Activated T-cell treated with anti-CD3 and anti-CD28 coated beads, Interleukin-2, amount 50 U/mL, for 72 hours (primary cell): ENCODE measurements at places on chromosomes 13 and 19. TPM values are rescaled to one million over a fixed set of nuclear protein-coding genes. Genes with fewer than 3 reads are reported as not detected.
A peak's percentile ranks its signal among the peaks of the same experiment; 100 is the strongest.

Gene PROZ
- total RNA-seq, result not detected

Gene FUT3
- total RNA-seq, result 3.6 TPM

Gene FFAR2
- not detected for total RNA-seq

GRCh38 chr13:44135566-44135965, 238.1 kb upstream of the SERP2 start:
- DNase-seq, result no peak
- H3K4me3 ChIP-seq, result no peak overlapping the region
- H3K27me3 ChIP-seq, result peaks cover 13% of the 10 kb centered on the region
- H3K4me1 ChIP-seq, result peaks cover 11% of the 10 kb centered on the region
- no peak overlapping the region for H3K27ac ChIP-seq

Gene MYPOP
- 10.9 TPM for total RNA-seq

DNA sequence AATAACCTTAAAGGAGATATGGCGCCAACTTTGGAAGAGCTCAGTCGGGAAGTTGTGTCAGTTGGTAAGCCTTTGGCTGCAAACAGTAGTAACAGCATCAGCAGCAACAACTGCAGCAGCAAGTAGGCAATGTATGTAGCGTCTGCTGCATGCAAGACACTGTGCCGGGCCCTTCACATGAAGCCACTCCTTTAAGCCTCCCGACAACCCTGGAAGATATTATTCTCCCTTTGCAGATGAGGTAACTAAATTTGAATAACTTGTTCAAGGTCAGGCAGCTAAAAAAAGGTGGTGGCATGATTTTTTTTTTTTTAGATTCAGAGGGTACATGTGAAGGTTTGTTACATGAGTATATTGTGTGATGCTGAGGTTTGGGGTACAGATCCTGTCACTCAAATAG, 19.7 kb downstream of the SIPA1L3 start:
- no peaks in the 10 kb centered on the region for H3K36me3 ChIP-seq
- H3K4me3 ChIP-seq, result no peak overlapping the region
- H3K27ac ChIP-seq, result no peak overlapping the region
- no peaks in the 10 kb centered on the region for H3K27me3 ChIP-seq
- H3K4me1 ChIP-seq, result peaks cover 10% of the 10 kb centered on the region

GRCh38 chr13:25478186-25478585, 106.4 kb downstream of the ATP8A2 start:
- H3K4me3 ChIP-seq, result no peak overlapping the region
- H3K4me1 ChIP-seq, result no peaks in the 10 kb centered on the region
- no peak overlapping the region for H3K27ac ChIP-seq
- peaks cover 18% of the 10 kb centered on the region for H3K27me3 ChIP-seq
- DNase-seq, result no peak
- H3K36me3 ChIP-seq, result peaks cover 2% of the 10 kb centered on the region

Gene MCEMP1
- not detected for total RNA-seq

- H3K4me1 ChIP-seq, result peaks cover 5% of the 10 kb centered on the region
- H3K36me3 ChIP-seq, result peaks cover 3% of the 10 kb centered on the region
- peak; percentile 52 for DNase-seq
- no peak overlapping the region for H3K27ac ChIP-seq
- no peaks in the 10 kb centered on the region for H3K27me3 ChIP-seq
Observed at GRCh38 chr19:14337510-14337909, 43.7 kb upstream of the ADGRE5 start.

- H3K4me3 ChIP-seq, result no peak overlapping the region
- peaks cover 16% of the 10 kb centered on the region for H3K4me1 ChIP-seq
- DNase-seq, result no peak
- H3K27me3 ChIP-seq, result no peaks in the 10 kb centered on the region
- H3K36me3 ChIP-seq, result peaks cover 15% of the 10 kb centered on the region
Observed at GRCh38 chr13:21539687-21540086, 64.3 kb downstream of the MICU2 start.

Gene MBD3L3
- not detected for total RNA-seq

GRCh38 chr13:46659413-46660065, 106.6 kb downstream of the LRCH1 start:
- no peak overlapping the region for H3K27ac ChIP-seq
- no peaks in the 10 kb centered on the region for H3K27me3 ChIP-seq
- H3K4me3 ChIP-seq, result no peak overlapping the region
- H3K36me3 ChIP-seq, result no peaks in the 10 kb centered on the region
- H3K4me1 ChIP-seq, result peaks cover 50% of the 10 kb centered on the region

DNA sequence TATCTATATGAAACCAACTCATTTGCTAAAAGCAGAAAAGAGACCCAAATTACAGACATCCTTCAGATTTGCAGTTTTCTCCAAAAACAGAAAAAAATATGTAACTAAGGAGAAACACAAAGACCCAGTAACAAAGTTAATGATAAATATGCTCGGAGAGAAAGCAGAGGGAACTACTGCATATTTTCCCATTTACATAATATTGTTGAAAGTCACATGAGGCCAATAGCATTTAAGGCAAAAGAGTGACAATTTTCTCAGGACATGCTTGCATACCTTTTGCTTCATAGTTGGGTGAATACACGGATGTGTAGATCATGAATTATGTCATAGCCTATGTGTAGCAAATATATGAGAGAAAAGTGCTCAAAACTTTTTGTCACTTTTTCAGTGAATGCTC, 310.3 kb downstream of the EFNB2 start:
- H3K27me3 ChIP-seq, result no peaks in the 10 kb centered on the region
- no peak for DNase-seq
- H3K4me1 ChIP-seq, result no peaks in the 10 kb centered on the region
- H3K27ac ChIP-seq, result no peak overlapping the region
- H3K36me3 ChIP-seq, result no peaks in the 10 kb centered on the region

- H3K4me1 ChIP-seq, result peaks cover 6% of the 10 kb centered on the region
- no peaks in the 10 kb centered on the region for H3K27me3 ChIP-seq
- H3K4me3 ChIP-seq, result no peak overlapping the region
- H3K27ac ChIP-seq, result no peak overlapping the region
- H3K36me3 ChIP-seq, result no peaks in the 10 kb centered on the region
Observed at GRCh38 chr19:33403221-33403972, 29.9 kb downstream of the CEBPG start.

Gene HOMER3
- total RNA-seq, result 1.8 TPM

DNA sequence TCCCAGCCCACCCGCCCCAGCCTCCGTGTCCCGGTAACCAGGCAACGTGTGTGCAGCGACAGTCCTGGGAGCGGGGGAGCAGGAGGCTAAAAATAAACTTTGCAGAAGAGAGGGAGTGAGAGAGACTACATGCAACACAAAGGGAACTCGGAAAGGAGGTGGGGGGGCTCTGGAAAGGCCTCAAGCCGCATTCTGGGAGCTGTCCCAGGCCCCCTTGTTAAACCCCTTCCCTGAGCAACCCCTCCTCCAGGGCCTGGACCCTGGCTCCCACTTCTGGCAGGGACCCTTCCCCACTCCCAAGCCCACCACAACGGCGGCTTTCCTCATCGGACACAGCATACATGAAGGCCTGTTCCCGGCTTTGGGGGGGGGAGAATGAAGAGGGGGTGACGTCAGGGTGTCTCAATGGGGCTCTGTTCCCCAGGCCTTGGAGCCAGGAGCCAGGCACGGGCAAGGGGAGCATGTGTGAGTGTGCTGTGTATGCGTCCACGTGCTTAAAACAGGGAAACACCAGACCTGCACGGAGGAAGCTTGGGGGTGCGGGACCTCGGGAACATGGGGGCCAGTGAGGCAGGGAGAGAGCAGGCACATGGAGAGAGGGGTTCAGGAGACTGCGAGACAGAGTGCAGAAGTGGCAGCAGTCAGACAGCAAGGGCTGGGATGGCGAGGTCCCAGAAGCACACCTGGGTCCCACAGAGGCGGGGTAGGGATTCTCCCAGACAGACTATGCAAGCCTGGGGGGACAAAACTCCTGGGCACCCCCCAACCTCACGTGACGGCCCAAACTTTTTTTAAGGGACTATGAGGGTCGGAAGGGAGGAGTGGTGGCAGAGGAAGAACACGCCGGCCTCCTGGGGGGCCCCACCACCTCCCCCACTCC, 2.3 kb downstream of the ERF start:
- H3K27ac ChIP-seq, result peak overlapping the region; percentile 94
- peaks cover 45% of the 10 kb centered on the region for H3K4me1 ChIP-seq
- peaks cover 7% of the 10 kb centered on the region for H3K27me3 ChIP-seq
- H3K4me3 ChIP-seq, result peak overlapping the region; percentile 89
- H3K36me3 ChIP-seq, result peaks cover 3% of the 10 kb centered on the region
- peak; percentile 21 for DNase-seq

Gene ZNF699
- 14.0 TPM for total RNA-seq

DNA sequence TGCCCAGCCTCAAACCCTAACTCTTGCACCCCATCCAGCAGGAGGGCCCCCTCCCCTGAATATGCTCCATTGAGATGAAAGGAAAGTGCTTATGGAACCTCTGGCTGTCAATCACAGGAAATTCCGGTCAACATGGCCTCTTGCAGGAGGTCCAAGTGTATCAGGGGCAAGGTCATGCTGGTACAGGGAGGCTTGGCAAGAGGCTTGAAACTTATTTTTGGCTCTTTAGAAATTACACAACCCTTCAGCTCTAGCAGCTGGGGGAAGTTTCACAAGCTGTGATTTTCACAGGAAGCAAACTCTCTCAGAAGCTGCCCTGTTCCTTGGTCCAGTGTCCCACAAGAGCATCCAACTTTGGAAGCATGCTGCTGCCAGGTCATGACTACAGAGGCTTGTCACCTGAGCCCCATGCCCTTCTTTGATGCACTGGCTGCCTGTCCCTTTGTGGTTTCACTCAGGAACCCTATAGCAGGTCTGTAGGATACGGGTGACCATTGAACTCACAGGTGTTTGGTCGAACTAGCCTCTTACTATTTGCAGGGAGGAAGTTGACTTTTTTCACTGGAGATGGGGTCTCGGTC, 8.4 kb downstream of the ASF1B start:
- no peak overlapping the region for H3K27ac ChIP-seq
- no peak overlapping the region for H3K4me3 ChIP-seq
- H3K36me3 ChIP-seq, result peaks cover 7% of the 10 kb centered on the region
- no peaks in the 10 kb centered on the region for H3K27me3 ChIP-seq
- H3K4me1 ChIP-seq, result peaks cover under 1% of the 10 kb centered on the region

Gene CGB3
- not detected for total RNA-seq

Gene ELF1
- total RNA-seq, result 117 TPM

DNA sequence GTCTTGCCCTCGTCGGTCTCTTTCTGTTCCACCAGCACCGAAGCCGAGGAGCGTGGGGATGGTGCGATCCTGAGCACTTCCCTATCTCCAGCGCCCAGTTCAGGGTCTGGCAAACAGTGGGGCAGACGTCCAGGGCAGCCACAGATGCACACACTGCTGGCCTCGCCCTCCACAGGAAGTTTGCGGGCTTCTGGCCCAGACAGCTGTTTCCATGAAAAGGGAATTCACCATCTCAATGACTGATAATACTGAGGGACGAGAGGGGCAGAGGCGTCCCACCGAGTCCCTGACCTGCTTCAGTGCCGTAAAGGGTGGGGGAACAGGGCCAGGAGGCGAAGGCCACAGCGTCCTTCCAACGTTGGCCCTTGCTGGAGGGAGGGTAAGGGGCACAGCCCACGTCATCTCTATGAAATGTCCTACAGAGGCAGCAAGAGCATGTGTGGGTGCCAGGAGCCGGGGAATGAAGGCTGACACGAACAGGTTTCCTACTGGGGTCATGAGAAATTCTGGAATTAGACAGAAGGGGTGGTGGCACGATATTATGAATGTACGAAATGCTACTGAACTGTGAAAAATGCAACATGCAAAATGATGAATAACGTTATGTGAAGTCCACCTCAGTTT, 19.5 kb downstream of the SHC2 start:
- H3K4me3 ChIP-seq, result no peak overlapping the region
- H3K4me1 ChIP-seq, result no peaks in the 10 kb centered on the region
- DNase-seq, result no peak
- peaks cover 13% of the 10 kb centered on the region for H3K27me3 ChIP-seq
- H3K36me3 ChIP-seq, result peaks cover 3% of the 10 kb centered on the region
- H3K27ac ChIP-seq, result no peak overlapping the region

Gene HIF3A
- not detected for total RNA-seq

GRCh38 chr13:55517312-55517711, 1623.4 kb upstream of the PRR20A start:
- no peak overlapping the region for H3K4me3 ChIP-seq
- no peaks in the 10 kb centered on the region for H3K36me3 ChIP-seq
- no peak for DNase-seq
- no peak overlapping the region for H3K27ac ChIP-seq
- H3K27me3 ChIP-seq, result no peaks in the 10 kb centered on the region

GRCh38 chr19:19661675-19662251, 1.7 kb downstream of the ATP13A1 start:
- DNase-seq, result peak; percentile 39
- peak overlapping the region; percentile 66 for H3K27ac ChIP-seq
- peaks cover 22% of the 10 kb centered on the region for H3K36me3 ChIP-seq
- H3K27me3 ChIP-seq, result no peaks in the 10 kb centered on the region
- H3K4me3 ChIP-seq, result peak overlapping the region; percentile 93
- H3K4me1 ChIP-seq, result peaks cover 26% of the 10 kb centered on the region

GRCh38 chr13:105920370-105920769, 615.1 kb downstream of the EFNB2 start:
- no peak overlapping the region for H3K27ac ChIP-seq
- peaks cover 18% of the 10 kb centered on the region for H3K27me3 ChIP-seq
- H3K36me3 ChIP-seq, result no peaks in the 10 kb centered on the region
- H3K4me1 ChIP-seq, result no peaks in the 10 kb centered on the region
- H3K4me3 ChIP-seq, result no peak overlapping the region

DNA sequence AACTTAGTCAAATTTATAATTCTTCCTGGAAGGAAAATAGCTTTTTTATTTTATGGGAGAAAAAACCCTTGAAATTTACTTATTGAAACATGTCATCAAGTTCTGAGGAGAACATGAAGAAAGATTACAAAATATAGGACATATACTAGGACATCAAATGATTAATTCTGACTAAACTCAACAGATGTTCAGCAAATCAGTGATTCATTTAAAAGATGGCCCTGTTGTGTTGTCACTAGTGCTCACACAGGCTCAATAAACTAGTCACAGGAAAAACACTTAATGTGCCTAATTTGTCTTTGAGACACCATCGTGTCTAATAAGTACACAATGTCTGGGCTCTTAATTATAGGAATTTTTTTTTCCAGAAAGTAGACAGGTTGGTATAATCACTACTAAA, 223.8 kb upstream of the TMTC4 start:
- H3K36me3 ChIP-seq, result no peaks in the 10 kb centered on the region
- peaks cover 25% of the 10 kb centered on the region for H3K27me3 ChIP-seq
- no peaks in the 10 kb centered on the region for H3K4me1 ChIP-seq
- H3K4me3 ChIP-seq, result no peak overlapping the region
- DNase-seq, result no peak
- H3K27ac ChIP-seq, result no peak overlapping the region
